NCI-H1436 treated with DMSO at 0.1 percent for 48 hours (cell line): ENCODE measurements at places on chromosomes 7 and 10.

DNA sequence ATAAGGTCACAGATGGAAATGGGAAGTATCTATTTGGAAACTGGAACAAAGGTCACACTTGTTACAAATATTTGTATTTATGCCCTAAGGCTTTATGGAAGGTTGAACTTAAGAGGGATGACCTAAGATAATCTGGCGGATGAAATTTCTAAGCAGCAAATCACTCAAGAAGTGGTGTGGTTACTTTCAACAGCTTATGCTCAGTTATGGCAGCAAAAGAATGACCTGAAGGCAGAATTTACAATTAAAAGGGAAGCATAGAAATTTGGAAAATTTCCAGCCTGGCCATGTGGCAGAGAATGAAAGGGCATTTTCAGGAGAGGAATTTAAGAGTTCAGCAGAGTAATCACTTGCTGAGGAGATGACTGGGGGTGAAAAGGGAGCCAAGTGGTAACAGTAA lies 95.8 kb upstream of the TNS3 start:
- DNase-seq: no peak

GRCh38 chr10:118462401-118462800 lies 120.3 kb upstream of the FAM204A start:
- no peak for DNase-seq

- no peak for DNase-seq
Measured at GRCh38 chr7:90574146-90574819, 21.8 kb upstream of the CDK14 start.

DNA sequence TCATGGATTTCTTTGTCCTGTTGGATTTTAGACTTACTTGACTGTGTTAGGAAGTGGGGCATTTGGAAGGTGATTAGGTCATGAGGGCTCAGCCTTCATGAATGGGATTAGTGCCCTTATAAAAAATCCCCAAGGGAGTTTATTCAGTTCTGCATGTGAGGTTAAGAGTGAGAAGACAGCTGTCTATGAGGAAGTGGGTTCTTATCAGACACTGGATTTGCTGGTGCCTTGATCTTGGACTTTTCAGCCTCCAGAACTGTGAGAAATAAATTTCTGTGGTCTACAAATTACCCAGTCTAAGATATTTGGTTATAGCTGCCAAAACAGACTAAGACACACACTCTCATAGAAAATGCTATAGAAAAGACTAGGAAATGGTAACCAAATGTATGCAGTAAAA lies 724.7 kb upstream of the FZD8 start:
- no peak for DNase-seq

DNA sequence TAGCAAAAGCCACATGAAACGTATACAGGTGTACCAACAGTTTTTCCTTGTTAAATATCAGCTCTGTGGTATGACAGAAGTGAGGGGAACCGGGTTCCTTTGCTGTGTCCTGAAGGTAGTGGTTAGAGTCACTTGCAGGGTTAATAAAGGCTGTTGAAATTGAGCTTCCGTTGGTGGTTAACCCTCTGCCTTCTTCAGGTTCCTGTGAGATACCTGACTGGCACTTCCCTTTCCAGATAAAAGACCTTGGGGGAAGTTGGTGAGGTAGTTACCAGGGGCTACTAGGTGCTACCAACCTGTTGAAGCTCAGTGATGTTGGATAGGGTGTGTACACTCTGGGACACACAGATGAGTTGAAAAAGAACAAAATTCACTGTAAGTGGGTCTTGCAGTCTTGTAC lies 384.1 kb downstream of the GATA3 start:
- DNase-seq: no peak

- DNase-seq: no peak
Measured at GRCh38 chr7:111685349-111685748, 123.1 kb upstream of the IMMP2L start.

DNA sequence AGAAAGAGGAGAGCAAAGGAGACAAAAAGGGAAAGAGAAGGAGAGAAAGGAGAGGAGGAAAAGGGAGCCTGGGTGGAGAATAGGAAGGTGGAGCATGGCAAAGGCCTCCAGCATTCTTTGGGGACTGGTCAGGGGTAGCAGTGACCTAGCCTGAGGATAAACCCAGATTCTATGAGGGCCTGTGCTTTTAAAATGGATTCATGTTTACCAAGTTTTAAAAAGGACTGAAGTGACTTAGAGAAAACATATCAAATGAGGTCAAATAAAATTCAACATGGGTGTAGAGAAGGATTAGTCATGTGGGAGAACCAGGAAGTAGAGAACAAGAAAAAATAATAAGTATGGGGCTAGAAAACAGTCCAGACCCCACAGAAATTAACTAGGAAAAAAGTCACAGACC lies 20.7 kb downstream of the CREB3L2 start:
- DNase-seq: no peak

- no peak for DNase-seq
Measured at GRCh38 chr10:116692225-116692624, 50.1 kb downstream of the HSPA12A start.
